ENCODE measurements at places on chromosomes 2 and 18.

DNA sequence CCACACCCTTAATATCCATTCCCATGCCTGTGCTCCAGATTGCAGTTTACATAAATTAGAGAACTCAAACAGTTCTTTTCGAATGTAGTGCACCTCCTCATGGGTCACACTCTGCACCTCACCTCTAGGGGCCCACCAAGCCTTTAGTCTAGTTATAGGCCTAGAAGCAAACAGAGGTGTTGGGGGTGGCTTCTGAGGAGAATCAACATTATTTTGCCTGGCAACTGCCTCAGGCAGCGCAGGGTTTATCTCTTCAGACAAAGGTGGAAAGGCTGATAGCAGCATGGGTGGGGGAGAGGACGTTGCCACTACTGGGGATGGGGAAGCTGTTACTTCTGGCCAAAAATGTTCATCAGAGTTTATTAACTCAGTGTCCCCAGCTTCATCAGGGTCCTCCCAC is 5.0 kb upstream of the GYPC start:
- no peak for DNase-seq

GRCh38 chr2:53813151-53813550 is 26.3 kb downstream of the ERLEC1 start:
- no peak for DNase-seq

- no peak for DNase-seq
These were observed 518.2 kb upstream of the ZEB2 start for GRCh38 chr2:145038041-145038525.

- no peak for DNase-seq
These were observed 317.3 kb upstream of the MGAT5 start for GRCh38 chr2:133936601-133937000.

DNA sequence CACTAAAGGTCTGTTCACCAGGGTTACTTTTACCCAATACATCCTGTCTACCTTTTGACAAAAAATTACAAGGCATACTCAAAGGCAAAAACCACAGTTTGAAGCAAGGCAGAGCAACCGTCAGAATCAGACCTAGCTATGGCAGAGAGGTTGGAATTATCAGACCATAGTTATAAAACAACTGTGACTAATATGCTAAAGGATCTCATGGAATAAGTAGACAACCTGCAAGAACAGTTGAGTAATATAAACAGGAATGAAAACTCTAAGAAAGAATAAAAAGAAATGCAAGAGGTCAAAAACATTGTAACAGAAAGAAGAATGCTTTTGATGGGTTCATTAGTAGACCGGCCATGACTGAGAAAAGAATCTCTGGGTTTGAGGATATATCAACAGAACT is 318.8 kb upstream of the KCNH7 start:
- DNase-seq = peak; percentile 45

DNA sequence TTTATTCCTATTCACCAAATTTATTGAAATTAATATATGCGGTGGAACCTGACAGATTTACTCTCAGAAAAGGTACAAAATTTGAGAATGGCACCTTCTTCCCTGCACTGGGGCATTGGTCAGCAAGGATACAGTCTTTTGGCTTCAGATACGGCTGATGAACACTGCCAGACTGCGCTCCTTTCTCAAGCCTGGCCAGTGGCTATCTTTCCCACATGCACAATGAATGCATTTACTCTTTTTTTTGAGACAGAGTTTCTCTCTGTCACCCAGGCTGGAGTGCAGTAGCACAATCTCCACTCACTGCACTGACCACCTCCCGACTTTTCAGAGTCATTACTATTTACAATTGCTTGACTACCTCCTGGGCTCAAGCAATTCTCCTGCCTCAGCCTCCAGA is 61.6 kb downstream of the MOB4 start:
- no peak for DNase-seq
